Hematopoietic multipotent progenitor cell treated with erythropoietin and hydrocortisone succinate and interleukin-3 and kit ligand, for 8 days (in vitro differentiated cells): ENCODE measurements at places on chromosomes 7 and 10.
A peak's percentile ranks its signal among the peaks of the same experiment; 100 is the strongest.

DNA sequence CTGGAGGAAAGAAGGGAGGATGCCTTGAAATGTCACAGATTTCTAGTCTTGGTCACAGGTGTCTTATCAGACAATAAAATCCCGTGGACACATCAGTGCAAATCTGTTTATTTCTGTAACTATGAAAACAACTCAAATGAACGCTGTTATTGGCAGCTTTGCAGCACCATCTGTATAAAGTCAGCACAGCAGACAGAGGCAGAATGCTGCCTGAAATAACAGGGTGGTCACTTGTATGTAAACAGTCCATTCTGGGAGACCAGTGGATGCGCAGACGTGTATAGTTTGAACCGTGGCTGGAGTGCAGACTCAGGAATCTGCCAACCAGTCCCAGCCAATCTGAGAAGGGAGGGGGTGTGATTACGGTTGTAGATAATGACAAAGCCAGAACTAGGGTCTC is 54.8 kb downstream of the SEC23IP start:
- no peak for DNase-seq

- no peak for DNase-seq
Measured at GRCh38 chr10:54854389-54854788, 53.4 kb upstream of the PCDH15 start.

GRCh38 chr7:8131694-8132605 is 130.0 kb downstream of the ICA1 start:
- DNase-seq, result peak; percentile 93

GRCh38 chr10:119243967-119244366 is 36.6 kb downstream of the GRK5 start:
- DNase-seq, result no peak

DNA sequence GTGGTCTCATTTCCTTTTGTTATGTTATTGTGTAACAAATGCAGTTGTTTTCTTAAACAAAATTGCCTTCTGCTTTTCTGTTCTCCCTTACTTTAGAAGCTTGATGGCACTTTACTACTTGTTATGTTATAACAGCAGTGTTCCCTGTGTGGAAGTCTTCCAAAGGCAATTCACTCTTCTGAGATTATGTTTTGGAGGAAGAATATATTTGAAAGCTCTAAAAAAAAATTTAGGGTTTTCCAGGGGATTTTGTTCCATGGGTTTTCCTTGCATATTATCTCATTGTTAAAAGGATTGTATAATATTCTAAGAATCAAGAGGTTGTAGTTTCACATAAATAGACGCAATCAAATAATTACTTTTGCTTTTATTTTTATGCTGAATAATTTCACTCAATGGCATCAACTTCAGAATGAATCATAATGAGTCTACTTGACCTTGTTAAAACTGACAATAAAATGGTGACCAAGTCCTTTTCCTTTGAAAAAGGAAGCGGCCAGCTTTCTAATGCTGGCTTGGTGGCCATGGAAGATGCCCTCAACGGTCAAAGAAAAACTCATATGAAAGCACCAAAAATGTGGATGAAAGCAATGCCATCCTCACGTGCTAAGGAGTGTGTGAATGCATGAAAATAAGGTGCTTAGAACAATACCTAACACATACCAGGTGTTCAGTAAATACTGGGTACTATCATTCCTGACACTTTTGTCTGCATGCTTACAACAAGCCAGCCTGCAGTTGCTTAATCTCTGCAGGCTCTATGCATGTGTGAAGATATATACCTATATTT is 92.4 kb upstream of the KLF6 start:
- no peak for DNase-seq

DNA sequence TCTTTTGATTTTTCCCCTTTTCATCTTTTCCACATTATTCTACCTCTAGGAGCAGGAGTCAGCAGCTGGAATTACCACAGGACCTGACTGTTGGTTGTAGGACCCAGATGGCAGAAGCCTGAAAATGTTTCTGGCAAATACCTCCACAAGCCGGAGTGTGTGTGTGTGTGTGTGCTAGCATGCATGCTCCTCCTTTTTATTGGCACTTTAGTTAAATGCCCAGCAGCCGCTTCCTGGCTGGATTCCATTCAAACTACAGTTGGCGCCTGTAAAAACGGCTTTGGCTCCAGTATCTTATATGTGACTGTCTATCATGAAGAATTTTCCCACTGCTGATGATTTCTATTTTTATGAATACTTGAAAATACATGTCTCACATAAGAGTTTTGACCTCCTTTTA is 319.7 kb upstream of the SP4 start:
- no peak for DNase-seq

- no peak for DNase-seq
Measured at GRCh38 chr7:124323597-124323996, 290.7 kb upstream of the TMEM229A start.

DNA sequence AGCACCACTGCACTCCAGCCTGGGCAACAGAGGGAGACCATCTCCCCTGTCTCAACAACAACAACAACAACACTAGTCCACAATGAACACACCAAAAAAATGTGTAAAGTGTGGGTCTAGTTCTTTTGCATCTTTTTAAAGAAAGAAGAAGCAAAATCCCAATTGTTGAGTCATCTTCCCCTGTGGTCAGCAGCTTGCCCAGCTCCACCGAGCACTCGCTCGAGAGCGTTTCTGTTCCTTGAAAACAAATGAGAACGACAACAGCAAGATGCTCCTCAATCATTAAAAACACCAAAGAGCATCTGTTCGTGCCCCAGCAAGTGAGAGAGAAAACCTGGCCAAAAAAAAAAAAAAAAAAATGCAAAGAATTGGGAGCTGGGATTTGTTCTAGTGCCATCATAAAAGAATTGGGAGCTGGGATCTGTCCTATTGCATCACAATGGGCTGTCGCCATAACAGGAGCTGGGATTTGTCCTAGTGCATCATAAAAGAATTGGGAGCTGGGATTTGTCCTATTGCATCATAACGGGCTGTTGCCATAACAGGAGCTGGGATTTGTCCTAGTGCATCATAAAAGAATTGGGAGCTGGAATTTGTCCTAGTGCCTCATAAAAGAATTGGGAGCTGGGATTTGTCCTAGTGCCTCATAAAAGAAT is 118.1 kb downstream of the PTPRN2 start:
- DNase-seq, result no peak

DNA sequence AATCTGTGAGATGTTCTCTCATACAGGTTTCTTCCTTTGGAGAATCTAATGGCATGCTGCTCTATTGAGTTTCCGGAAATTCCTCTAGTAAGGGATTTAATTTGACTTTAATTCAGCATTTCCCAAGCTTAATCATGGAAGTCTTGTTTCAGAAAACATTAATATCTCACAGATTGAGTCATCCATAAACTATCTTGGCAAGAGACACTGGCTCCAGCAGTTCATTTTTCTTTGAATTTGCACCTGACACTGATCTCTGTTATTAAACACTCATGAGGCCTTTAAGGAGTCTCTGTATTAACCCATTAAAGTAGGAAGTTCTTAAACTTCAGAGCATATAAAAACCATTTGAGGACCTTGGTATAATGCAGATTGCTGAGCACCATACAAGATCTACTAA is 3.6 kb upstream of the ITGB8 start:
- DNase-seq, result no peak

DNA sequence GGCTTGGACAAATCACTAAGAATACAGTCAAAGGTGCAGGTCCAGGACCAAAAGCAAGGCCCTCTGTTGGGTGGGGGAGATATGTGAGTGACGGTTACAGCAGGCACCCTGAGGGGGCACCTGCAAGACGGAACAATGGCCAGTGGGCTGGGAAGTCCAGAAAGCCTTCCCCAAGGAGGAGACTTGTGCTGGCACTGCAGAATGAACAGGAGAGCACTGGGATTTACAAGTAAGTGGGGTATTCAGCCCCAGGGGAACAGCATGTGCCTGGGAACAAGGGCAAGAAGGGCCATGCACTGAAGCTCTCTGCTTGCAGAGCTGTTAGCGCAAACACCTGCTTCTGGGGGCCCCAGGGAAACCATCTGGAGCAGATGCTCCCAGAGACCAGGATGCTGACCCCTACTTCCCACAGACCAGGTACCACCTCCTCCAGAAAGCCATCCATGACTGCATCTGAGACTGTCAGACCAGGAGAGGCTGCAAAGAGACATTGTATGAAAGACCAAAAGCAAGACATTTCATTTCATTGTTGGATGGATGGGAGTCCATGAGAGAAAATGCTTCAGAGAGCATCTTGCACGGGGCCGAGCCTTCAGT is 24.6 kb upstream of the ZMIZ1 start:
- DNase-seq, result no peak

DNA sequence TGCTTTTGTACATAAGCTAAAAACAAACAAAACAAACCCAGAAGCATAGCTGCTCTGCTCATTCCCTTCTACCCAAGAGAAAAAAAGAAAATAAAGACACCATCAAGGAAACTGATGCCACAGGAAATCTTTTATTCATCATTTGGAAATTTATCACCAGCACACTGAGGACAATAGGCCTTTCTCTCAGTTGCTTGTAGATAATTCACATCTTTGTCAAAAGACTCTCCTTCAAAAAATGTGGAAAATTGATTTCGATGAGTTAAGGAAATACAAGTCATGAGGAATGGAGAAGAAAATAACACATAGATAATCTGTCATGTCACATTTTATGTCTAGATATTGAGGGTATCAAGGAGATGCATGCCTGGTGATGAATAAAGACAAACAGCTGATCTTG is 53.5 kb downstream of the ZNF37A start:
- DNase-seq, result no peak

- peak; percentile 85 for DNase-seq
Measured at GRCh38 chr10:73991884-73992245, 6.1 kb upstream of the VCL start.

DNA sequence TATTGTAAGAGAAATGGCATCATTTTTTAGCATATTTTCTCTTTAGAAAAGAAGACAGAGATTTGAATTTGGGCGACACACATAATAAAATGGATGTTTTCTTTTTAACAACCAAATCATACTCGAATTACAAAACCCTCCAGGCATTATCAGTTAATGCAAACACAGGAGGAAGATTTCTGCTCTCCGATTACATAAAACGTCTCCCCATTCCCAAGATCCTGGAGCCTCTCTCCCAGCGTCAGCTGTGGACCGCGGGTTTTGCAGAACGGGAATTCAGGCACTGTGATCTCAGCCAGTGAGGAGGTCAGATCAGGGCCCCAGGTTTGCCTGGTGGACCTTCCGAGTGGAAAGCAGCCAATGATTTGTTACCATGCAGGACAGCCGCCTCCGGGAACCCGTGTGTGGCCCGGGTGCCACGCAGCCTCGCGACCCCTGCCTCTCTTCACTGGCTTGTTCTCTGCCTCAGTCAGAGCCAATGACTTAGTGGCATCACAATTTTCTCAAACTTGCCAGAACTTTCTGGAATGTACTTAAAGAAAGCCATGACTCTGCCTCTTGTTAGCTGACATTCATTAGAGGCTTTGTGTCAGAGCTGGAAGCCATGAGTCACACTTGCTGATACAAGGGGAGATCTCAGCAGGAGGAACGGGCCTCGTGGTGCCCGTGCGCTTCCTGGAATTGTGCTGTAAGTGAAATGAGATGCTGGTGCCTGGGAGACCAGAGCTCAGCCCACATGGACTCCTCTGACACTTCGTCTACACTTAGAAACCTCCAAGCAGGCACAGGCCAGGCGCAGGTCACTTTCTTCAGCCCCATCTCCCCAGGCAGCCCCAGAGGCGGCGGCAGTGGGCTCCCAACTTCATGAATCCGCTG is 246.1 kb downstream of the KLF6 start:
- no peak for DNase-seq

GRCh38 chr7:124255041-124255655 is 222.3 kb upstream of the TMEM229A start:
- no peak for DNase-seq

DNA sequence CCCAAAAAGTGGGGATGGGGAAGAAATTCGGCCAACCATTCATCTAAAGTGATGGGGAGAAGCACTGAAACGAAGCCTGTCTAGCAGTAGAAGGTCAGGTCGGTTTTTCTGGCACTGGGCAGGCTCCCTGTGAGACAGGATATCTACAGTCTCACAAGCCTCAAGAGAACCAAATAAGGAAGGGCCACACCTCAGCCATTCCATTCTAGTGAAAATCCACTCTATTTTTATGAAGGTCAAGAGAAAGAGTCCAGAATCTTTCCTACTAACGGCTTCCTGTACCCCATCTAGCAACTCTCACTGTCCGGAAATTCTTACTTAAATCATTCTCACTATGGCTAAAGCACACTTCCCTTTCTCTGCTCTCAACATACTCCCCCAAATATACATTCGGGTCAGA is 267.1 kb downstream of the PRPF18 start:
- DNase-seq, result no peak

GRCh38 chr10:14312014-14312413 is 18.7 kb downstream of the FRMD4A start:
- no peak for DNase-seq

DNA sequence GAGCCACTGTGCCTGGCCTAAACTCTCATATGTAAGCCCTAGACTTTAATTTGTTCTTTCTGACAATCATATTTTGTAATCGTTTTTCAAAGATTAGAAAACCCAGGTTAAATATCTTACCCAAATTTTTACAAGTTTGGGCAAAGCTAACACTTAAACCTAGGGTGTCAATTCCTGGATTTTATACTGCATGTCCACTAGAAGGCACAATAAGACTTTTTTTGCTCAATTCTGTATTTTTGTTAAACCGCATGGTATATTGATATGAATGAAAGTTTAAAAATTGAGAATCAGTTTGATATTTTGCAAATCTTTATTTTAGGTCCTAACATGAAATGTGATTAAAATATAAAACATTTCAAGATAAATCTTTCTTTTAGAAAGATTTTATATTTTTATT is 29.3 kb downstream of the DYNC2I1 start:
- peak; percentile 59 for DNase-seq

DNA sequence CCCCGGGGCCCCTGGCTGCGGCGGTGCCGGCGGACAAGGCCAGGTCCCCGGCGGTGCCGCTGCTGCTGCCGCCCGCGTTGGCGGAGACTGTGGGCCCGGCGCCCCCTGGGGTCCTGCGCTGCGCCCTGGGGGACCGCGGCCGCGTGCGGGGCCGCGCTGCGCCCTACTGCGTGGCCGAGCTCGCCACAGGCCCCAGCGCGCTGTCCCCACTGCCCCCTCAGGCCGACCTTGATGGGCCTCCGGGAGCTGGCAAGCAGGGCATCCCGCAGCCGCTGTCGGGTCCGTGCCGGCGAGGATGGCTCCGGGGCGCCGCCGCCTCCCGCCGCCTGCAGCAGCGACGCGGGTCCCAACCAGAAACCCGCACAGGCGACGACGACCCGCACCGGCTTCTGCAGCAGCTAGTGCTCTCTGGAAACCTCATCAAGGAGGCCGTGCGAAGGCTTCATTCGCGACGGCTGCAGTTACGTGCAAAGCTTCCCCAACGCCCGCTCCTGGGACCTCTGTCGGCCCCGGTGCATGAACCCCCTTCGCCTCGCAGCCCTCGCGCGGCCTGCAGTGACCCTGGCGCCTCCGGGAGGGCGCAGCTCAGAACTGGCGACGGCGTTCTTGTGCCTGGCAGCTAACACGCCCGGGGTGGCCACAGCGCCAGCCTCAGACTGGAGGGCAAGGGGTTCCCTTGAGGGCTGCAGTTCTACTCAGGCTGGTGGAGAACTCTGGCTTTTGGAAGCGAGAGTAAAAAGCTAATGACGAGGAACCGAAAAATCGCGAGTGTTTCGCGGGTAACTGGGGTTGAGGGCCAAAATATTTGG is 804 bp downstream of the FRAT1 start:
- peak; percentile 73 for DNase-seq
